ENCODE measurements at places on chromosomes 2 and 18.

DNA sequence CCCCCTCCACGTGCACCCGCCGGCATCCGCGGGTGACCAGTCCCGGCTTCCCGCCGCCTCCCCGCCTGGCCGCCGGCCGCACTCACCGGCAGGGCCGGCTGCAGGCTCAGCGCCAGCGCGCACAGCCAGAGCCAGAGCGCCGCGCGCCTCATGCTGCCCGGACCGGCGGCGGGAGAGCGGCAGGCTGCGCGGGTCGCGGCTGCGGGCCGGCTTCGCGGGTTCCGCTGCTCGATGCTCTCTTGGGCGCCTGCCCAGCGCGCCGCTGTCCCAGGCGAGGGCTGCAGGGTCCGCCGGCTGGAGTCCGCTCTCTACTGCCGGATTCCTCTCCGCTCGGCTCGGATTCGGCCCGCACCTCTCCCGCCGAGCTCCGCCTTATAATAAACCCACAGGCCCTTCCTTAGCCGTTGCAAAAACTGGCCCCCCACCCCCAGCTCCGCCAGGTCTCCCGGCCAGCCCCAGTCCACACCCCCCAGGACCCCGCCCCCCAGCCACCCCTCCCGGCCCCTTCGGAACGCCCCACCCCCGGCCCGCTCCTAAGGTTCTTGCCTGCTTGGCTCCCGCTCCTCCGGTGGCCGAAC, at the start of gene SDC1:
TSS of gene SDC1 (minus strand) at position 415 of the 578 bp plus-strand sequence. CDS start at position 152, 263 bp downstream.
- no peak for DNase-seq

- no peak for DNase-seq
These were observed 51.7 kb upstream of the CCDC85A start for GRCh38 chr2:56132138-56132537.

- DNase-seq, result no peak
These were observed 161.4 kb upstream of the KLHL14 start for GRCh38 chr18:32934201-32934600.

DNA sequence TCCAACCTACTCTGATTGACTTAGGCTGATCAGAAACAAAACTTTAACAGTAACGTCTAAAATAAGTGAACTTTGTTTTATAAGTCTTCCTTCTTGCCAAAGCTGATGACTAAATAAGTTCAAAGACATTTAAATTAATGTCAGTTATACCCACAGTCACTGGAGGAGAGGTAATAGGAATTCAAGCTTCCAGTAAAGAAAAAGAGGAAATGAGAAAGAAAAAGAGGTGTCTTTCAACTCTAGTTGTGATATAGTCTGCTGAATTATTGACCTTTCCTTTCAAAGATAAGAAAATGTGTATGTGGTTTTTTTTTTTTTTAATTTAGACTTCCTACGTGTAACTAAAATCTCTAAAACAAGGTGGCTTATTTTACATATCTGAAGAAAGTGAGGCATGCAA, 191.5 kb downstream of the SLC8A1 start:
- DNase-seq, result no peak

DNA sequence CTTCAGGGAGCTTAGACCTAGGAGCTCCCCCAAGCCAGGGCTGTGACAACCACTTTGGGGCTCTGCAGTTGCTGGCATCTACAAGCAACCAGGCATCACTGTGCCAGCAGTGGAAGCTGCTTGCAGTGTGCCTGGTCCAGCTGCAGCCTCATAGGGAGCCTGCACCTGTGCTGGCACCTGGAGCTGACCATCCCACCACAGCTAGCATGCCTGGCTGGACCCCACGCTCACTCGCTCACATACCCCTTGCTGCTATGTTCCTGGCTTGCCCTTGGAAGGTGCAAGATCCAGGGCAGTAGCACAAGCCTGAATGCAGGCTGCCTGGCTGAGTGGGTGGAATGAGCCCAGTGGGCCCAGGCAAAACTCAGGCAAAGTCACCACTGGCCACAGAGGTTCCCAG, 82.5 kb downstream of the ZNF804A start:
- DNase-seq, result no peak

- DNase-seq, result no peak
These were observed 121.2 kb downstream of the LYPD6 start for GRCh38 chr2:149451417-149452165.

DNA sequence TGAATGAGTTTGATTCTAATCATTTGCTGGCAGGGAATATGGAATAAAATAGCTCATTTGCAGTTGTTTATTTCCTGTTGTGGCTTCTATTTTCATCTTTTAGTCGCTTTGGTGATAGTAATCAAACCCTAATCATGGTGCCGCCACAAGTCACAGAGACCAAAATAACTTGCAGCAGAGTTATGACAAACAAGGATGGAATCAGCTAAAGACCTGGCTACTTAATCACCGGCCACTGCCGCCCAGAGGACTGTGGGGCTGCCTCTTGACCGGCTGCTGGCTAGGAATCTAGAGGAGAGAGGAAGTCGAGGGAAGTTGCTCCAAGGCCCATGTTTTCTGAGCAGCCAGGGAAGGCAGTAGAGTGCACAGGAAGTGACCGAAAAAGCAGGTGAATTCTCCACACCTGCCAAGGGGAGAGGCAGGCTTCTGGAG, 5.1 kb upstream of the SMAD7 start:
- no peak for DNase-seq

- DNase-seq, result no peak
These were observed 84.9 kb downstream of the DGKD start for GRCh38 chr2:233439191-233439590.

DNA sequence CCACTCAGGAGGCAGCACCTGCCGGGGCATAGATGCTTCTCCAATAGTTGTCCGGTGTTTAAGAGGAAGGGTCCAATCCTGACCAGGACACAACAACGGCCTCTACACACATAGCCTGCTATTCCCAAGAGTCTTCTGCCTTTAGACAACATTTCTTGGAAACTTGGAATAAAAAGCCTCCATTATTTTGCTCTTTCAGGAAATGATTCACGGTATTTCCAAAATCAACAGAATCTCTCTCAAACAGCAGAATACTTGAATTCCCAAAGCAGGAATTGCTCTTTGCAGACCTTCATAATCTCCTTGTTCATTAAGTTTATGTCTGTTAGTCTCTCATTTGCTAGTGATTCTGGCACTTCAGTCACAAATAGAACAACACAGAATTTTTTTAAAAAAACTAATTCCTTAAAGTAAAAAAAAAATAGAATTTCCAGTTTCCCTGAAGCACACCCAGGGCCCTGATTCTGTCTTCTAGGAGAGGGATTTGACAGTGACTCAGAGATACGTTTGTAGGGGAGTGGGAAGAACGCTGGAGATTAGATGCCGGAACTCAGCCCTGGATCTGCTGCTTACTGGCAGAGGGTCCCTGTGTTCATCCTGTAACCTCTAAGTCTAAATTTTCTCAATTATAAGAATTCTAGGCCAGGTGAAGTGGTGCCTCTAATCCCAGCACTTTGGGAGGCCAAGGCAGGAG, 74.7 kb downstream of the NAB1 start:
- DNase-seq, result no peak

DNA sequence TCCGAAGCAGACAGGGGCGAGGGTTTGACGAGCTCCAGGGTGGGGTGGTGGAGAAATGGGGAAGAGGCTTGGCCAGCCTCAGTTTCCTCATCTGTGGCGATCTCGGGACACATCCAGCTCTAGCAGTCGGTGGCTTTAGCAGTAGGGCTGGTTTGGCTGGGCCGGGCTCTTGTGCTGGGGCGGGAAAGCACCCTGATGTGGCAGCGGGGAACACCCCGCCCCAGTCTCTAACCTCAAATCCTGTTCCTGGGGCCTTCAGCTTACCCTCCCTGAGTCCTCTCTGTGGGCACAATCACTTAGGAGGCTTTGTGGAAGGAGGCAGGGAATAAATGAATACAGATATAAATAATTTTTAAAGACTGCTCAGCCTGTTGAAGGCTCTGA, 26.5 kb upstream of the MCFD2 start:
- DNase-seq, result no peak

GRCh38 chr2:212227755-212228154, 310.8 kb downstream of the ERBB4 start:
- no peak for DNase-seq

DNA sequence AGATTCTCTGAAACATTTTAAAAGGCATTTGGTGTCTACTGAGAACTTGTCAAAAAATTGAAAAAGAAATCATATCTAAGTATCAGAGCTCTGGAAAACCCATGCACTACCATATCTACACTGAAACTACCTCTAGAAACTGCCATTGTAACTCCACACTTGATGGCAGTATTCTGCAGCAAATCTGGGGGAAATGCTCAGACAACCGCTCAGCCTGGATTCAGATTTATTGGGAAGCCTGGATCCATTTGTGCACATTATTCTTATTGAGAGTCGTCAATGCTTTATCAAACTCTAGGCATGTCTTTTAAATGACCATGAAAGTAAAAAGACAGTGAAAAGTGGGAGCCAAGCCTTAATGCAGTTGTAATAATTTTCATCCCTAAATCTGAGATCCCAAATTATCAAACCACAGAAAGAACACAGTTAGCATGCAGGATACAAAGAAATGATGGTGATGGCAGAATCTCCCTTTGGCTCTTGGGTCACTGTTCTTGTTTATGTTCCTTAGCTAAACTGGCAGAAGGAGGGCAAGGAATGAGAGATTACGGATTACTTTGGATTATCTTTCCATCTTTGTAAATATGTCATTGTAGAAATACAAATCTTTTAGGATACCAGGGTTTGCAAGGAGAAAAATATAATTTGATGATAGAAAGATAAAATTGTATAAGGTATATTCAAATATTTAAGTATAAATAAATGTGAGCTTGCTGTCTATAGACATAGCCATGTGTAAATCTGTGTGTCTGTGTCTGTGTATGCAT, 512.1 kb upstream of the SYT4 start:
- no peak for DNase-seq

GRCh38 chr2:39650468-39650867, 15.2 kb upstream of the TMEM178A start:
- DNase-seq, result no peak

DNA sequence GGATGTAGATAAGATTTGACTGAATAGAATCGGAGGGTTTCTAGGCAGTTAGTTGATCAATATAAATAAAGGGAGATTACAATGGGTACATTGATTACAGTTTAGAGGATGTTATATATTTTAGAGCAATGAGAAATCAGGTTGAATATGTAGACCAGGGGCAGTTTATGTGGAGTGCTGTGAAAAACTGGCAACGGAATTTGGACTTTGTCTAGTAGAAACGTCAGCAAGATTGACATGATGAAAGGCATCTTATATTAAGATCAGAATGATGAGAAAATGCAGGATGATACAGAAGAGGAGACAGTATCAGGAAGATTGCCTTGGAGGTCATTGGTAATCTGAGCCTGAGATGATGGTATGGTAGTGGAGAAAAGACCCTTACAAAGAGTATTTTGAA, 39.9 kb downstream of the RAB10 start:
- DNase-seq, result no peak
